ENCODE measurements at places on chromosomes 4 and X.
A peak's percentile ranks its signal among the peaks of the same experiment; 100 is the strongest.

DNA sequence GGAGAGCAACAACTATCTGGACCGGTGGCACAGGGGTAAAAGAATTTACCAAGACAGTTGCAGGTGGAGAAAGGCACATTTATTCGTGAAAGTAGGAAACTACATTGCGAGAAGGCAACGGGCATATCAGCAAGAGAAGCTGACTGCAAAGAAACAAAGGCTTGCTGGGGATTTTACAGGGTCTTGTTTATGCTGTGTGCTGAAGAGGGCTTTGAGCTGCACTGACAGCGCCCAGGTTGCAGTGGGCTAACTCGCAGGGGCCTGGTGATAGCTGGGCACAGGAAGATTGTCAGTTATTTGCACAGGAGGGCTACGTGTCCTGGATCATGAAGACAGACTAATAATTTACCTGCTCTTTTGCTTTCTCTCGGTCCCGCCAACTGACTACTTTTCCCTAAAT, 10.7 kb downstream of the TLR3 start:
- no peak for DNase-seq

DNA sequence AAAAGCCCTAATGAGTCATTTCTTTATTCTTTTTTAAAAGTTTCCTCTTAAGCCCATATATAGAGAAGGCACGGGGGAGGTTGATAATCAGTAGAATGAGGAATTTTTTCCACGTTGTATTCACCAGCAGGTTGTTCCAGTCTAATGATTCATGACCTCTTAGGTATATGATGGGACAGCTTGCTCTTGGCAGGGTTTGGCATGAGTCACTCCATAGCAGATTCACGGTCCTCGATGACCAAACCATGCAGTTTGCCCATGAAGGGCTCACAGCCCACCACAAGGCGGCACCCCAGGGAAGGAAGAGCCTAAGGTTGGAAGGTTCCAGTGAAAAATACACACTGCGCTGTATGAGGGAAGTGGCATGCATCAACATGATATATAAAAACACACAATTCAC, 623.8 kb upstream of the DIPK2B start:
- DNase-seq: no peak

DNA sequence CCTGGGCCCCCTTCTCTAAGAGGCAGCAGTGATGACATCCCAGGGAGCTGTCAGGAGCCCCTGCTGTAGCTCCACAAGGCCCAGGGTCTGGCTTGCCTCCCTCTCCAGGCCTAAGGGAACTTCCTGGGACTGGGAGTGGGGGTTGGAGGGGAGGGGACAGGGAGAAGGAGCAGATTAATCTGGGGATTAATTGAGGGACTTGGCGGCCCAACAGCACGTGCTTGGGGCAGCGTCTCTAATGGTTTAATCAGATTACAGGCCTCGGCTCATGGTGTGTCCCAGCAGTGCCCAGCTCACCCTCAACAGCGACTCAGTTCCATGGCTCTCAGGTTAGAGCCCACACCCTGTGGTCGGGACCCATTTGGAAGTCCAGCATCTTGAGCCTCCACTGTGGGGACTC, 47.9 kb downstream of the EFNB1 start:
- DNase-seq: no peak

DNA sequence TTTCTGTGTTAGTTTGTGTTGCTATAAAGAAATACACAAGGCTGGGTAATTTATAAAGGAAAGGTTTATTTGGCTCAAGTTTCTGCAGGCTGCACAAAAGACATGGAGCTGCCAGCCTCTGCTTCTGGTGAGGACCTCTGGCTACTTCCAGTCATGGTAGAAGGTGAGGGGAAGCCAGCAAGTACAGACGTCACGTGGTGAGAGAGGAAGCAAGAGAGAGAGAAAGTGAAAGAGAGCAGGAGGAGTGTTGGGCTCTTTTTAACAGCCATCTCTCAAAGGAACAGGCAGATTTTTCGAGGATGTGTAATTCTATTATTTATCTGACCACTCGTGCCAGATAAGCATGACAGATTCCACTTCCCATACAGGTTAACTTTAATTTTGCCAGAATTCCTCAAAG, 1199.1 kb downstream of the ADGRL3 start:
- no peak for DNase-seq

DNA sequence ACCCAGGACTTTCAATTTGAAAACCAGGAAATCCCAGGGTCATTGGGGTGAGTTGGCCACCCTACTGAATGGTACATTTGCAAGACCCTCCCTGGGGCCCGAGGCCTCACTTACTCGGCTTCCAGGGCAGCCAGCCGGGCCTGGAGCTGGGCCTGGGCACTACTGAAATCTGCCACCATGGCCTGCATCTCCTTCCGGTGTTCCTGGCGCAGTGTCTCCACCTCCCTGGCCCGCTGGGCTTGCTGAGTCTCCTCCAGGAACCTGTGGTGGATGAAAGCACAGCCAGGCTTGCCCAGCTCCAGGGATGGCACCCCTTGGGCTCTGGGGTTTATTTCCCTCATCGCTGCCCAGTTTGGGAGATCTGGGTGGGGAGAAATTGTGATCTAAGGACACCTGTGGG, 24.7 kb downstream of the MED28 start:
- DNase-seq: no peak

GRCh38 chr4:135098061-135098460, 896.5 kb upstream of the PABPC4L start:
- DNase-seq: no peak

- no peak for DNase-seq
Measured at GRCh38 chrX:86066998-86067397, 19.6 kb upstream of the CHM start.

GRCh38 chr4:61619528-61619927, 419.4 kb downstream of the ADGRL3 start:
- DNase-seq: no peak

DNA sequence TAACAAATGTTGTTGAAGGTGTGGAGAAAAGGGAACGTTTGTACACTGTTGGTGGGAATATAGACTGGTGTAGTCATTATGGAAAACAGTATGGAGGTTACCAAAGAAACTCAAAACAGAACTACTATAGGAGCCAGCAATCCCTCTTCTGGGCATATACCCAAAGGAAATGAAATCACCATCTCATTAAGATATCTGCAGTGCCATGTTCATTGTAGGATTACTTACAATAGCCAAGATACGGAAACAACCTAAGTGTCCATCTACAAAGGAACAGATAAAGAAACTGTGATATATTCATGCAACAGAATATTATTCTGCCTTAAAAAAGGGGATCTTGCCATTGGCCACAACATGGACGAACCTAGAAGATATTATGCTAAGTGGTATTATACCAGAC, 22.2 kb downstream of the APBB2 start:
- DNase-seq: no peak

DNA sequence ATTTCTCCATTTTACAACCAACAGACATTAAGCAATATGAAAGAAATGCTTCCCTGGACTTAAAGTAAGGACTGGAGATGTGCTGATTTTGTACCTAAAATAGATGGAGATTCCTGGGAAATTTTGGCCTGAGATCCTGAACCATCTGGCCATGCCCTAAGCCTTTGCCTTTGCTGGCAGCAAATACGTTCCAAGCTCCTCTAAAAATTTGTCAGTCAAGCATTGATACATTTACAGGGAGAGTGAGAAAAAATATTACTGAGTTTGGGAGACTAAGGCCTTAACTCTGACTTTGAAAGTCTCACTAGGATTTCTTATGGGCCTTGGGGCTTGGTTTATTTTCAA, 63.9 kb downstream of the FHDC1 start:
- no peak for DNase-seq

DNA sequence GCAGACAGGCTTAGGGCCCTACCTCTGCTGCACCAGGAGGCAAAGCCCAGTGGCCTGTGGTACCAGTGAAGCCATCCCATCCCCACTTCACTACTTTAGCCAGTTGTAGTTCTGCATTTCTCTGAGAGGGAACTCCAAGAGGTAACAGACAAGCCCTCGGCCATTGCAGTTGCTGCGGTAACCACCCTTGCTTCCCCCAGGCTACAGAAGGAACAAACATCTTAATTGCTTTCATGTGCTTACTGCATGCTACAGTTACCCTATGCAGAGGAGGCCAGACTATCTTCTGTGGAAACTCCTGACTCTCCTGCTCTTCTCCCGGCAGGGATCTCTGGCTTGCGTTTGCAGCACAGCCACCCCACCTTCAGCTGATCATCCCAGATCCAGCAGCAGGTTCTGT, 67.8 kb downstream of the SPIN4 start:
- DNase-seq: no peak

DNA sequence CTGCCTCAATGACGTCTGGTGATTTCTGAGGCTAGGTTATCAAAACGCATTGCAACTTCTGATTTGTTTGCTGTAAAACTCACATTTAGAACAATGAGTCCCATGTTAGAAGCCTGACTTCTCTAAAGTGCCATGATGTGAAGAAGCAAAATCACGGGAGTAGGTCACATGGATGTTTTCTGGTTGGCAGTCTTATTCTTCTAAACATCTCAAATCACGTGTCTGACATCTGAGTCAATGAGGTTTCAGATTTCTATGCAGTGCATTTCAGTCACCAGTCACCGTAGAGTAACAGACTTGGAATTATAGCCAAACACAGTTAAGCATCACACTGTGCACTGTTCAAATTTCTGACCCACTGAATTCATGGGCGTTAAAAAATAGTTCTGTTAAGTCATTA, 482.1 kb downstream of the TMA16 start:
- DNase-seq: no peak

GRCh38 chr4:188971125-188971524, 831.9 kb downstream of the TRIML1 start:
- peak; percentile 69 for DNase-seq

GRCh38 chrX:119181491-119181890, 53.9 kb upstream of the KIAA1210 start:
- DNase-seq: no peak

DNA sequence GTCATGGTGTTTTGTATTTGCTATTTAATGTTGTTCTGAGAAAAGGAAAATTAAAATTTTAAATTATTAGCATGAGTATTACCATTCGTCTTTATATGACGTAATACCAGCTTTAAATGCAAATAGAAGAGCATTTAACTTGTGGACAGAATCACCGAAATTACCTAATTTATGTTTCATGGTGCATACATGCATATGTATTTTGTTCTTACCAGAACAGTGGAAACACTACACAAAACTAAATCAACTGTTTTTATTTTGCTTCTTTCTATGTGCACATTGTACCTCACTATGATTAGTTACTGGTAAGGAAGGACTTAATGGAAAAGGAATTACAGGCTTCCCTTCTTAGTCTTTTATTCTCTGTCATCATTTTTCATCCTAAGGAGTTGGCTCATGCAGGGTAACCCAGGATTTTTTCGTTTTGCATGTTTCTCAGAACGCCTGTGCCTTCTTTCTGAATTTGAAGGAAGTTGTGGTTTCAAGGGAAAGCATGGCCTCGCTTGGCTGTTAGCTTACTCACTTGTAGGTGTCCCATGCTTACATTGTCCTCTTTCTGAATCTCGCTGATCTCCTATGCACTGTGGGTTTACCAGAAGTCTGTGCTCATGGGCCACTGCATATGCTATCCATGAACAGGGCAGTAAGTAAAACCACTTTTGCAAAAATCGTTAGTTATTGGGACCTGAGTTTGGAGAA, 300.0 kb upstream of the PUDP start:
- DNase-seq: no peak

- DNase-seq: no peak
Measured at GRCh38 chrX:39888730-39889129, 209.0 kb downstream of the BCOR start.

GRCh38 chrX:63503541-63503940, 152.4 kb upstream of the SPIN4 start:
- DNase-seq: no peak

- DNase-seq: no peak
Measured at GRCh38 chr4:54092405-54093323, 7.3 kb upstream of the GSX2 start.

DNA sequence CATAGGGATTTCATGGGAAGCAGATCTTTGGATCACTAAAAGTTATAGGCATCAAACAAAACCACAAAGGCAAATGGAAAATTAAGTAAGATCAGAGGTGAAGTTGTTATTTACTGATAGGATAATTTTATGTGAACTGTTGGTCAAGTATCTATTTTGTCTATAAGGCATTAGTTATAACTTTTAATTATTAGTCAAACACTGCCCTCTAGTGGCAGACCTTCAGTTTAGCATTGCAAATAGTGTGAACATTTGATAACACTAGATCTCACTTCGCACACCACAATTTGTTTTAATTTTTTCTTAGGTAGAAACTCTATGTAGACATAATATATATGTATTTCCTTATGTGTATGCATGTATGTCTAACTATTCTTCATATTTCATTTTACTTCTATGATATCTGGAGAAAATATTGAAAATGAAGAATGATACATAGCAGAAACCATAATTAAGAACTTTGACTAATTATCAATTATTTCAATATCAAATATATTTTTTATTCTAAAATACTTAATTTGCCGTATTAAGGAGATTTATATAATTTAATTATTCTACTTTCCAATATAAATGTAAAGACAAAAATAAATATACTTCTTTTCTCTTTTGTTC, 214.5 kb upstream of the TACR3 start:
- DNase-seq: peak; percentile 12

- DNase-seq: no peak
Measured at GRCh38 chrX:136629084-136629750, 18.7 kb upstream of the CD40LG start.

- DNase-seq: no peak
Measured at GRCh38 chr4:150827226-150827625, 187.9 kb downstream of the LRBA start.

- DNase-seq: no peak
Measured at GRCh38 chr4:119139822-119140252, 4.2 kb downstream of the MYOZ2 start.

DNA sequence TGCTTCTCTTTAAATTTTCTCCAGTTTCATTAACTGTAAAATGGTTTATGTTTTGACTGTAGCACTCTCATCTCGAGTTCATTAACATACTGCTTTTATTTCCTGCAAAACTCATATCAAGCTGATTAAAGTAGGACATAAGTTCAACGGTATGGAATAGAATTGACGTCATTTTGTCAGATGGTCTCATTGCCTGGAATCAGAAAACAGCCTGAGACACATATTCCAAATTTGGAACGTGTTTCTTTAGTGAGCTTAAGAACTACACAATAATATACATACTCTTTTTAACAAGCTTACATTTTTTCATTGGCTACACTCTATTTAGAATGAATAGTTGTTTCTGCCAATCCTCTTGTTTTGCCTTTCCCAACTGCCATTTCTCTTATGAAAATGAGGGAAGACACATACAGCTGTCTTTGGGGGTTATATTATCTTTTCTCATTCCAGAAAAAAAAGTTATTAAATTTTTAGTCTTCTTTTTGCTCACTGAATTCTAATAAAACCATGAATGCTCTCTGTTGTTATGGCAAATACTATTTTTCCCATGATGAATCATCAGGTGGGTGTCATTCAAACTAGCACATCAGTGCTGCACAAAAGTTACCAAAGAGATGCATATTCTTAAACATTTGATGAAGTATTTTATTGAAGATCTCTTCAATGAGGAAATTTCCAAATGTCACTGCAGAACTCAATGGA, 162.8 kb downstream of the GABRB1 start:
- DNase-seq: no peak

DNA sequence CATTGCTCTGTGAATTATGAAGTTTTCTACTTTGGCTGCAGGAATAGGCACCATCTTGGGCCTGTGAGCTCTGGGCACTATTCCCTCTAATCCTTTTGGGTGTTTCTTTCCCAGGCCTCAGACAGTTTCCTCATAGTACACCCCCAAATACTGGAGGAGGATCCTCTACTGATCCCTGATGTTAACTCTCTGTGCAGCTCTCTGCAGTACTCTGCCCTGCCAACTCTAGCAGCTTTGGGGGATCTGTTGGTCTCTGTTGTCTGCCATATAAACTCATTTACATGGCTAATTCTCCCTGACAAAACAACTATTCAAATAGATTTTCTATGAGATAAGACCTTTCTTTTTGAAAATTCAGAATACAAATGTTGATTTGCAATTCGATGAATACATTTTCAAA, 29.9 kb downstream of the USP53 start:
- no peak for DNase-seq

Measured in COR-L47 (cell line).